ENCODE measurements at places on chromosomes 6 and 20. TPM values are rescaled to one million over a fixed set of nuclear protein-coding genes. Genes with fewer than 3 reads are reported as not detected.

RAB32 gene
- total RNA-seq = 1.4 TPM

DNA sequence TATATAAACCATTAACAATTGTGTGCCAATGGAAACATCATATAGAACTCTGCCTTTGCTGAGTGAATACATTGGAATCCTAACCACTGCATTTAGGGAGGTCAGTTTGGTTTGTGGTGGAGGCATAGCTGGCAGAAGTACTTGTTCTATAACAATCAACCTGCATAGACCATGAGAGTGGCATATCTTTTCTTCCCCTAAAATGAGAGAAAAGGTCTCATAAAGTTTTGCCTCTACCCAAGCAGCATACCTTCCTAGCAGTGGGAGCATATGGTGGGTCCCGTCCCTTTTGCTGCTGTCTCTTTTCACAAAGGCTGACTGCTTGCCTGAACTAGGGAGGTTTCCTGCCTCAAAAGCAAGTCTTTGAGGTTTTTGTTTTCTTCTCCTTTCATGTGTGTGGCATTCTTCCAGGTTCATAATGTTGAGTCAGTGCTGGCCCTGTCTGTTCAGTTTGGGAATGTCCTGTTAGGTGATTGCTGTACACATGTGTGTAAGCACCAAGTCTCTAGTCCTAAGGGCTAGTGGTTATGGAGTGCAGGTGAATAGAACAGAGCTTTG is 61.2 kb upstream of the SUPT3H start:
- no peaks in the 10 kb centered on the region for H3K36me3 ChIP-seq
- DNase-seq = no peak
- peaks cover 27% of the 10 kb centered on the region for H3K4me1 ChIP-seq
- no peak overlapping the region for H3K27ac ChIP-seq
- no peaks in the 10 kb centered on the region for H3K27me3 ChIP-seq

GRCh38 chr20:9407805-9408421 is 106.5 kb upstream of the LAMP5 start:
- H3K27me3 ChIP-seq = no peaks in the 10 kb centered on the region
- H3K36me3 ChIP-seq = no peaks in the 10 kb centered on the region
- H3K4me1 ChIP-seq = no peaks in the 10 kb centered on the region
- H3K27ac ChIP-seq = no peak overlapping the region
- peak; percentile 35 for DNase-seq

GRCh38 chr6:41602422-41602743 is 35.9 kb upstream of the MDFI start:
- H3K27me3 ChIP-seq = no peaks in the 10 kb centered on the region
- H3K27ac ChIP-seq = no peak overlapping the region
- H3K4me3 ChIP-seq = no peak overlapping the region
- DNase-seq = no peak
- H3K4me1 ChIP-seq = peaks cover 7% of the 10 kb centered on the region

DNA sequence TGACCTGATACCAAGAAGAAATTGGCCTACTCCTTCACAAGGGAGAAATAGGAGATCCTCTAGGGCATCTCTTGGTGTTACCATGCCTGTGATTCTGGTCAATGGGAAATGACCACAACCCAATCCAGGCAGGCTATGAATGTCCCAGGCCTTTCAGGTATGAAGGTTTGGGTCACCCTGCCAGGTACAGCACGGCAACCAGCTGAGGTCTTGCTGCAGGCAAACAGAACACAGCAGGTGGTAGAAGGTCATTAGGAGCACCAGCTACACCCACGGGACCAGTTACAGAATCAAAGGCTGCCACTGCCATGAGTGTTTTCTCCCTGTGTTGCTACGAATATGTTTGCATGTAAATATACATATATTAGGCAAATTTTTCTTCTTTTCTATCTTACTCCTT is 202.3 kb downstream of the ERMARD start:
- no peak overlapping the region for H3K4me3 ChIP-seq
- DNase-seq = no peak
- H3K27ac ChIP-seq = no peak overlapping the region
- no peaks in the 10 kb centered on the region for H3K27me3 ChIP-seq
- H3K36me3 ChIP-seq = no peaks in the 10 kb centered on the region

DNA sequence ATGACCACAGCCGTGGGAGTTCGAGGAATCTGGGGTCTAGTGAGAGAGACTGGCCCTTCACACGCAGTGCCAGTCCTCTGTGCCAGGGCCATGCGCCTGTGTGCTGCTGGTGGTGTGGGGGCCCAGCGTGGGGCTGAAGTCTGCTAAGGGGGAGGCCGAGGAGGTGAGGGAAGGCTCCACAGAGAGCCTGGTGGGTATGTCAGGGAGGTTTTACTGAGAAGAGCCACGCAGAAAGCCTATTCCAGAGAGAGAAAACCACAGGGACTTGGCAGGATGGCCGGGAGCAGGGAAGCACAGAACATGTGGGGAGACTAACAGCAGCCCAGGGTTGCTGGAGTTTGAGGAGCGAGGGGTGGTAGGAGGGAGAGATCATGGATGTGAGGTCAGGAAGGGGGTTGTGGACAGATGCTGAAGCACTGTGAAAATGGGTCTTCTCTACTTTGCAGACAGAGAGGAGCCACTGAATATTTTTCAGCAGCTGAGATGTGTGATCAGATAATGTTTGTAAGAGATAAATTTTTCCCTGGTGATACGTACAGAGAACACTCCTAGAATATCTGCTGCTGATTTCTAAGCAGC is 35.3 kb downstream of the DUSP22 start:
- H3K4me3 ChIP-seq = no peak overlapping the region
- no peaks in the 10 kb centered on the region for H3K4me1 ChIP-seq
- no peak for DNase-seq

DNA sequence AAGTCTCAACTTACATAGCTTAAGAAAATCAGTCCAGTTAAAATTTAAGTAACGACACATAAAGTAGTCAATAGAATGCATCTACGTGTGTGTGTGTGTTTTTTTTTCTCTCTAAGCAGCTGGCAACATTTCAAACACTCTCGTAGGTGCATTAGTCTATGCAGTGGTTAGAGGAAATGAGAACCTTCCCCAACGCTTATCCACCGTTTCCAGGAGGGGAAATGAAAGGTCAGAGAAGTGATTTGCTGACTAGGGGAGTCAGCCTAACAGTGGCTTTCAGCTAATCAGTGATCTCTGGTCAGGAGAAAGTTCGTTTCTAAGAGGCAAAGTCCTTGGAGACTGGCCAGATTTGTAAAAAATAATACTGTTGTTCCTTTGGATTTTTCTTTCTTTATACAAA is 806.6 kb downstream of the C6orf118 start:
- H3K4me1 ChIP-seq = no peaks in the 10 kb centered on the region
- no peak overlapping the region for H3K4me3 ChIP-seq
- no peak overlapping the region for H3K27ac ChIP-seq
- DNase-seq = no peak

DNA sequence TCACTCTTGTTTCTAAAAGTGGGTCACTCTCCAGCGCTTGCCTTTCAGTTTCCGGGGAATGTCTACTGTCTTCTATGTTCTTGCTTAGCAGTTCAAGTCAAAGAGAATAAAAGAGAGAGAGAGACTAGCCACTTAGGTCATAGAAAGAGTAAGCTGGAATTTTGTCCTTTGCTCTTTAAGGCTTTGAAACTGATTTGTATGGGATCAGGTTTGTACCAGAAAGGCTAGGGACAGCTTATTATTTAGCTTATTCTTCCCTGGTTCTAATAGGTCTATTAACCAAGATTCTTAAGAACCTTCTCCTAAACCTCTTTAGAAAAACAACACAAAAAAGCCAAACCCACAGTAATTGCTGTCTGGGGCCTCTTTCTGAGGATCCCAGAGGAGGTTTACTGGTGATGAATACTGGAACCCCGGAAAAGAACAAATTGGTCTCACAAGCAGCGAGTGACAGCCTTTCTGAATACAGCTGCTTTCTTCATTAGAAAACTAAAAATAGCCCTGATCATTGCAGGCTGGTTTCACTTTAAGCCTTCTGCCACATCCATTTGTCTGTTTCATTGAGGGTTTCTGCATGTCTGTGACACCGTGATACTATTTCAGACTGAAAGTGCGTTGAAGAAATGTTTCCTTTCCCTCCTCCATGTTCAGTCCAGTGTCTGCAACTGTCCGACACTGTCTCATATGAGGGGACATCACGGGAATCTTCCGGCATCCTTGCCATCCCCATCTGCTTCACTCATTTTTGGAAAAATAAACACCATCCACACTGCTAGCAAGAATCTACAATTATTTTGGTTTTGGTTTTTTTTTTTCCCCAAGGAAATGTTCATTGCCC is 75.1 kb upstream of the ATXN1 start:
- H3K27ac ChIP-seq = no peak overlapping the region
- peaks cover 18% of the 10 kb centered on the region for H3K4me1 ChIP-seq
- no peaks in the 10 kb centered on the region for H3K27me3 ChIP-seq
- no peak for DNase-seq
- H3K4me3 ChIP-seq = peak overlapping the region; percentile 40

DNA sequence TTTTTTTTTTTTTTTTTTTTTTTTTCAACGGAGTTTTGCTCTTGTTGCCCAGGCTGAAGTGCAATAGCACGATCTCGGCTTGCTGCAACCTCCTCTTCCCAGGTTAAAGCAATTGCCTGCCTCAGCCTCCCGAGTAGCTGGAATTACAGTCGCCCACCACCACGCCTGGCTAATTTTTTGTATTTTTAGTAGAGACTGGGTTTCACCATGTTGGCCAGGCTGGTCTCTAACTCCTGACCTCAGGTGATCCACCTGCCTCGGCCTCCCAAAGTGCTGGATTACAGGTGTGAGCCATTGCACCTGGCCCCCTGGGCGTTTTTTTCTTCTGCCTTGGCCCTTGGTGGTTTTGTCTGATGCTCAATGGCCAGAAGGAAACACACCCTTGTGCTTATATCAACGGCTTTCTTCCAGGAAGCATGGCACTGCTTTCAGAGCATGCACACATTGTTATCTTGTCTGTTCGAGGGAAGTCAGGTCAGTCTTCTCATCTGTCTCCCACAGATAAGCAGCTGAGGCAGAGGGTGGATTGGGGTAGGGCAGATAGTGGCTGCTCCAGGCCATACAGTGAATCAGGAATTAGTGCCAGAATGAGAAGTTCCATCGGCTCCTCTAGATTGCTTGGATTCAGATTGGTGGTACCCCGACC is 203.1 kb downstream of the TSHZ2 start:
- no peaks in the 10 kb centered on the region for H3K27me3 ChIP-seq
- H3K4me1 ChIP-seq = no peaks in the 10 kb centered on the region
- DNase-seq = no peak
- H3K4me3 ChIP-seq = no peak overlapping the region

- peak; percentile 81 for DNase-seq
- H3K27me3 ChIP-seq = no peaks in the 10 kb centered on the region
- peak overlapping the region; percentile 51 for H3K27ac ChIP-seq
- peak overlapping the region; percentile 22 for H3K4me3 ChIP-seq
- H3K36me3 ChIP-seq = no peaks in the 10 kb centered on the region
- H3K4me1 ChIP-seq = peaks cover 9% of the 10 kb centered on the region
These were observed 55.0 kb downstream of the TRIM38 start for GRCh38 chr6:26017632-26017966.

MUC22 gene
- not detected for total RNA-seq

DNA sequence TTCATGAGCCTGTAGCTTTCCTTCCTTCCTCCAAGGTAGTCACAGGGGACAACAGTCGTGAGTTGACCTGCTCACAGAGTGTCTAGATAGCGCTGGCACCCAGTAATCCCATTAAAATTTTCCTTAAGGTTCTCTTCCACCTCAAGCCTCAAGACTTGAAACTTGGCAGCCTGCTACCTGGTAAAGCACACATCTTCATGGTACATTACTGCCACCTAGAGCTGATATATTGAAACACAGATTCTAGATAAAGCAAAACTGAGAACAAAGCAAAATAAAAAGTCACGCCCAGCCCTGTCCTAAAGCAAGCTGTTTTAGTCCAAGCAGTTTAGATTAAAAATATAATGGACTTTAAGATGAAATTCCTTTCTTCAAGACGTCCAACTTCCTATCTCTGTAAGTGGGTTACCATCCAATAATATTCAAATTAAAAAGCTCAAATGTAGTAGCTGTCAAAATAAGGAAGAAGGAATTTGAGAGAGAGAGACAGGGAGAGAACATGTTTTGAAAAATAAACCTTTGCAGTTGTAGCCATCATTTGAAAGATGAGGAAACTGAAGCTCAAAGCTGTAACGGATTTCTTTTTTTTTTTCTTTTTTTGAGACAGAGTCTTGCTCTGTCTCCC is 50.7 kb upstream of the CD83 start:
- H3K27ac ChIP-seq = no peak overlapping the region
- no peaks in the 10 kb centered on the region for H3K27me3 ChIP-seq
- DNase-seq = peak; percentile 55
- no peaks in the 10 kb centered on the region for H3K36me3 ChIP-seq
- H3K4me3 ChIP-seq = no peak overlapping the region

GRCh38 chr20:23641936-23642751 is 4.4 kb upstream of the CST3 start:
- H3K27me3 ChIP-seq = no peaks in the 10 kb centered on the region
- no peak overlapping the region for H3K27ac ChIP-seq

RAB44 gene
- total RNA-seq = 10.1 TPM

GRCh38 chr6:109874086-109874485 is 104.0 kb upstream of the GPR6 start:
- DNase-seq = no peak
- no peaks in the 10 kb centered on the region for H3K36me3 ChIP-seq
- no peaks in the 10 kb centered on the region for H3K27me3 ChIP-seq
- no peak overlapping the region for H3K27ac ChIP-seq
- no peak overlapping the region for H3K4me3 ChIP-seq

GRCh38 chr20:17228624-17229061 is 1.8 kb downstream of the PCSK2 start:
- no peaks in the 10 kb centered on the region for H3K27me3 ChIP-seq
- no peak for DNase-seq
- no peaks in the 10 kb centered on the region for H3K4me1 ChIP-seq
- H3K27ac ChIP-seq = no peak overlapping the region
- H3K36me3 ChIP-seq = no peaks in the 10 kb centered on the region

MUCL3 gene
- not detected for total RNA-seq

DNA sequence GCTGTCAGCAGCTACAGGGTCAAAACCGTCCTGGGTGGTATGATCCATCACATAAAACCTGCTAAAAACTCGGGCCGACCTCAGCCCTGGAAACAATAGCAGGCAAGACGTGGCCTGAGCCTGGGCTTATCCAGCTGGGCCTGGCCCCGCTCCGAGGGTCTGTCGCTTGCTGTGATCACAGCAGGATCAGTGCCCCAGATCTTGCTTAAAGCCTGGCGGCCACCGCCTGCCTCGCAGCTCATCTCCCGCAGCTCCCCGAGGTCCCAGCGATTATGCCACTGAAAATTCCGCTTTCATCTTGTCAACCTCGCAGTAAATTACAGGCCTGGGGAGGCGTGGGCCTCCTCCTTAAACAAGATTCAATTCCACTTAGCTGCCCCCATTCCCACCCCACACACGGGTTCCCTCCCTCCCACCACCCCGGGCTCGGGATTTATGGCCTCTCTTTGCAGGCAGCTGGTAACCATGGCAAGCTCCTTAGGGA is 40.1 kb downstream of the CDH22 start:
- no peak overlapping the region for H3K27ac ChIP-seq
- H3K27me3 ChIP-seq = no peaks in the 10 kb centered on the region
- H3K36me3 ChIP-seq = no peaks in the 10 kb centered on the region
- H3K4me3 ChIP-seq = no peak overlapping the region

SLC16A10 gene
- 26.6 TPM for total RNA-seq

- H3K4me1 ChIP-seq = no peaks in the 10 kb centered on the region
- no peaks in the 10 kb centered on the region for H3K27me3 ChIP-seq
- H3K4me3 ChIP-seq = no peak overlapping the region
- H3K36me3 ChIP-seq = no peaks in the 10 kb centered on the region
- no peak overlapping the region for H3K27ac ChIP-seq
These were observed 238.0 kb downstream of the ANKRD60 start for GRCh38 chr20:57990396-57990987.

GRCh38 chr6:25229671-25230321 is 49.4 kb upstream of the CARMIL1 start:
- H3K36me3 ChIP-seq = no peaks in the 10 kb centered on the region
- H3K4me3 ChIP-seq = no peak overlapping the region

Measured in naive thymus-derived CD4-positive, alpha-beta T cell (primary cell).